ENCODE measurements at places on chromosomes 1 and 21.

DNA sequence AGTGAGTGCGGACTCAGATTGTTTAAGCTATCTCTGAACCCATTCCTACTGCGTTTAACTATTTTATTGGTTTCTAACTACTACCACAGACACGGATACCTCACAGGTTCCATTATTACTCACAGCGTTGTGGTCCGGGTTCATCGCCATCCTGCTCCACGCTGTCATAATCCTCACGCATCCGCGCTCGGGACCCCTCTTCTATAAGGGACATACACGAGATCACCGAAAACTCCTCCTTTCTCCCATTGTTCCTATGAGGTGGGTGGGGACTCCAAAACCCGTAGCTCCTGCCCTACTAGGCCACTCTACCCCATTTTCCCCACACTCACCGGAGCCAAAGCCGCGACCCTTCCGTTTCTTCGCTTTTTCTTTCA, 610 bp downstream of the RBM8A start:
- DNase-seq, result no peak

DNA sequence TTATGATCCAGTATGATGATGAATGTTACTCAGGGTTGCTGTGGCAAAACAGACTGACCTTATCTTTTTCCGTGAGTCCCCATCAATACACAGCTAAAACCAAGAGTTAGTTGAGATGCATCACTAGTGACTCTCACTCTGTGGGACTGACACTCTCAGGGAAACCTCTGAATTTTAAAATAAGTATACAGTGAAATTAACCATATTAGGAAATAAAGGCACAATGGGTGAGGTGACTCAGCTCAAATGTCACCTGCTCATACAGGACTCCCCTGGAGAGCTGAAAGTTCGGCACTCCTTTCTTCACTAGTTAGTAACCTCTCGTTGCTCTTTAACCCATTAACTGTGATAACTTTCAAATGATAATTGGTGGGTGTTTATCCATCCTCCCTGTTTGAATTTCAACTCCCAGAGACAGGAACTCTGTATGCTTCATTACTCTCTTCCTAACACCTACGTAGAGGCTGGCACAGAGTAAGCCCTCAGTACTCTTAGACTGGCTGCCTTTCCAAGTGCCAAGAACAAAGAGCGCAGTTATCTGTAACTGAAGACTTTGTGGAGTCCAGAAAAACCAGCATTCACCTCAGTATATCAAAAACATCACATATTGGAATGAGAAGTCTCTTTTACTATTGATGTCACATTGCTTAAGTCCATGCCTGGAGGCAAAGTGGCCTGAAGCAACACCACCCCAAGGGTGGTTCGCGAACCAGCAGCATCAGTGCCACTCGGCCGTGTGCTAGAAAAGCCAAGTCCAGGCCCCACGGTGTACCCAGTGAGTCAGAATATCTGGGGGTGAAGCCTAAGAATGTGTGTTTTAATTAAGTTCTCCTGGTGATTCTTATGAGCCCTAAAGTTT, 91.1 kb downstream of the NIBAN1 start:
- DNase-seq, result no peak

GRCh38 chr1:176976225-176976624, 188.3 kb downstream of the ASTN1 start:
- no peak for DNase-seq

DNA sequence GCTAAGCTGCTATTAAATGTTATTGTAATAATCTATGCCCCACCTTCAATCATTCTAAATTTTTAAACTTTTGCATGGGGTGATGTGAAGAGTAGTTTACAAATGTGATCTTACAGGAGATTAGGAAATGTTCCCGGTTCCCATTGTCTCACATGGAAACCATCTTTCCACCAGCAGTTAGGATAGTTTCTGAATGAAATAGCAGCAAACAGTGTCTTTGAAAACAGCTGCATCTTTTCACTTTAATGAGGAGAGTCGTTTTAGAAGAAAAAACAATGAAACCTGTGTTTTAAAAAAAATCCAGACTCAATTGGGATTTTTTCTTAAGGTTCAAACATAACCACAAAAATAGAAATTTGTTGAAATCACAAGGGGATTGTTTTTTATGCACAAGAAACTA, 134.2 kb downstream of the TLR5 start:
- no peak for DNase-seq

DNA sequence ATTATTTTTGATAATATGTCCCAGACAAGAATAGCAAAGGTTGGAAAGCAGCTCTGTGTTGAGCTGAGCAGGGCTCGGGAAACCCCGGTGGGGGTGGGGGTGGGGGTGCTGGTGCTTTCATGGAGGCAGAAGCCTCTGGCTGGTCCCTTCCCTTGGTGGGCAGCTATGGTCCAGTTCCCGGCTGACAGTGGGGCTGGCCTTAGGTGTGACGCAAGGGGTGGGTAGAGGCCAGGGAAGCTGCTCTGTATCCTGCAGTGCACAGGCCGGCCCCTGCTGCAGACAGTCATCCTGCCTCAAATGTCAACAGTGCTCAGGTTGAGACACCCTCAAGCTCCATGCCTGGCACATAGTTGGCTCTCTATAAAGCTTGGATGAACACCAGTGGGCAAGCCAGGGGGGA, 8.9 kb downstream of the ACTL8 start:
- no peak for DNase-seq

- no peak for DNase-seq
Observed at GRCh38 chr1:41738475-41738874, 180.2 kb downstream of the HIVEP3 start.

DNA sequence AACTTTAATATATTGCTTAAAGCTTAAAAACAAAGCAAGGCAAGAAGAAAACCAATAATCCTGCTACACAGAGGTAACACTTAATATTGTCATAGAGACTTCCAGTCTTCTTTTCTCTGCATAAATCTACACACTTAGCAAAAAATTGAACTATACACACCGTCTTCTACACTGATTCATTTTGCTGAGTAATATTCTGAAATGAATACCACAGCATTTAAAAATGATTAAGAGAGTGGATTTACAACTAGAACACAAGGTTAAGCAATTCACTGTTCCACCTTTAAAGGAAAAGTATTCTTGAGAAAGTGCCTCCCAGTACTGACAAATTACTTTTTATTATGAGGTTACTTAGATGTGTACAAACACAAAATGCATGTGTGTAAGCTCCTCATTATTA, 22.2 kb upstream of the ITPKB start:
- DNase-seq, result no peak

DNA sequence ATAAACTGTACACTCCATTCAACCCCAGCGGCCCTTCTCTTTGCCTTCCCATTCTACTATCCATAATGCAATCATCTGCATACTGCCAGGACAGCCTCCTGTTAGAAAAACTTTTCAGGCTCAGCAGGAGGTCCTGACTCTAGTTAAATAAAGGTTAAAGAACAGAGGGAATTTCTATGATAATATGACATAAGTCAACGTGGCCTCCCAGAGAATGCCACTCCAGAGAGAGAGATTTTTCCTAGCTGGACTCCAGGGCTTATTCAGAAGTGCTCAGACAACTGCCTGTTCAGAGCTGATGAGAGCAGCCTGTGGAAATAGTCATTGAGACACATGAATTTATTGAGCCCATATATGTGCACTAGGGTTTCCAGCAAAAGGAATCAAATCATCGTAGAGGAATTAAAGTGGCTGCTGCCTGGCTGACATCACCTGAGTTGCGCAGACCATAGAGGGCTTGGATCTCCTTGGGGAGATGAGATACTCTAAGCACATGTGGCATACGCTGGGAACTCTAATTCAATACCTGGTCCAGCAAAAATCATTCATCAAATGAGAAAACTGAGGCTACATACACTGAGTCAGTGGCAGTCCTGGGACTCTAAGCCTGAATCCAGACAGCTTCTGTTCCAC, 736.2 kb downstream of the PTPRU start:
- no peak for DNase-seq

DNA sequence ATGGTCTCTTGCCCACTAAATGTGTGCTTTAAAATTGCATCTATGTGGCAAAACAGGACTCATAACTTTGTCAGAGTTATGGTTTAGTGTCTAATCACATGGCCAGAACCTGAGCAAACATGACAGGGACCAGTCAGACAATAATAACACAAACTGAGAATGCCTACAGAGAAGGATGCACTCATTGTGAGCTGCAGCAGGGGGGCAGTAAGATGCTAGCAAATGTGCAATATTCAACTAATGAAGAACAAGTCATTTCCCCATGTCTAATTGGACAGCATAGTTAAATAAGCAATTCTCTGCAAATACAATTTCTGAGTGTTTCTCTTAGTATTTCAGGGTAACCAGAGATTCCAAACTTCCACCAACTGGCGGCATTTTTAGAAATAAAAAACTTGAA, 30.8 kb downstream of the SPAG17 start:
- no peak for DNase-seq

DNA sequence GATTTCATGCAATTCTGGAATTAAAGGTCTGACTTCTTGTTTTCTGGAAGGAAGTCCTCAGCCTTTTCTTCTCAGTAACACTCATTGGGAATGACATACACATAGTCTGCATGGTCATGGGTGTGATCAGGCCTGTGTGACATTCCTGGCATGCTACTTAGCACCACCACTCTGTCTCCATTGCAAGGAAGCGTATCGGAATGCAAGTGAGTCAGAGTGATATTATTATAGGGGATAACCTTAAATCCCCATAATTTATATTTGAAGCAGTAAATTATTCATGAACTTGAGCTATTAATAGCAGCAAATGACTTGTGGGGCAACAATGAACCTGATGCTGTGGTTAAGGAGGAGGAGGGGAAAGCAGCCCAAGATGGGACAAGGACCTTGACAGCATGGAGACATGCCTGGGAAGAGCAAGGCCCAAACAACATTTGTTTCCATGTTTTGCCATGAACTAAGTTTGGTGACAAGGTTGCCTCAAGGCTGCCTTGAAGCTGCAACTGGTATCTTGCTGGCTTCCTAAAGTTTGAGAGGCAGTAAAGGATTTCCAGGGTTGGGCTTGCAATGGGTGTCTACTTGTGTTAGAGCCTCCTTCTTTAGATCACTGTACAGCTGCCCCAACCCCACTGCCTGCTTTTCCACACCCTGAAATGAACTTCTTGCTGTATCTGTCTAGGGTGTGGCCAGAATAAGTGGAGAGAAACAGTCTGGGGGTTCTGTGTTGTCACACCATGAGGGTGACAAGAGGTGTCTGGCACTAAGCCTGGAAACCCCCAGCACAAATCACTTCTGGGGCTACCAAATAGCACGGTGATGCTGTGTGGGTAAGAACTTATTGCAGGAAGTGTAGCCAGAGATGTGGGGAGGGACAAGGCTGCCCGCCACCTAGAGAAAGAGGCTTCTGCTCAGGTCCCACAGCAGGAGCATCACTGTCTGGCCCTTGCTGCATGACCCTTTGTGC, 4.6 kb downstream of the MAB21L3 start:
- no peak for DNase-seq

- no peak for DNase-seq
Observed at GRCh38 chr1:70455291-70455690, 44.2 kb downstream of the CTH start.

DNA sequence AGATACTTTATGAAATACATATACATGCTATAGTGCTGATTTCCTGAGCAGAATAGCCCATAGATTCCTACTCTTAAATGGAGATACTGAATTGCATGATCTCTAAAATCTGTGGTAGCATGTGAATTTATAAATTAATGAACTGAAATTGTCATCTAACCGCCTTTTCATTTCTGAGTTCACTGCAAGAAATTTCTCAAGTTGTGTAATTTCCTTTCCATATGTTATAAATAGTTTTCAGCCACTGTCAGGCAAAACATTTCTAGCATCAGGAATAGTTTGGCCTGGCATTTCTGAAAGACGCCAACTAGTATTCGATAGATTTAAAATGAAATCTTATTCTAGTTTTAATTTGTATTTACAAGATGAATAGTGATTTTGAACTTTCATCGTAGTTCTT, 310.1 kb downstream of the USH2A start:
- DNase-seq, result no peak

DNA sequence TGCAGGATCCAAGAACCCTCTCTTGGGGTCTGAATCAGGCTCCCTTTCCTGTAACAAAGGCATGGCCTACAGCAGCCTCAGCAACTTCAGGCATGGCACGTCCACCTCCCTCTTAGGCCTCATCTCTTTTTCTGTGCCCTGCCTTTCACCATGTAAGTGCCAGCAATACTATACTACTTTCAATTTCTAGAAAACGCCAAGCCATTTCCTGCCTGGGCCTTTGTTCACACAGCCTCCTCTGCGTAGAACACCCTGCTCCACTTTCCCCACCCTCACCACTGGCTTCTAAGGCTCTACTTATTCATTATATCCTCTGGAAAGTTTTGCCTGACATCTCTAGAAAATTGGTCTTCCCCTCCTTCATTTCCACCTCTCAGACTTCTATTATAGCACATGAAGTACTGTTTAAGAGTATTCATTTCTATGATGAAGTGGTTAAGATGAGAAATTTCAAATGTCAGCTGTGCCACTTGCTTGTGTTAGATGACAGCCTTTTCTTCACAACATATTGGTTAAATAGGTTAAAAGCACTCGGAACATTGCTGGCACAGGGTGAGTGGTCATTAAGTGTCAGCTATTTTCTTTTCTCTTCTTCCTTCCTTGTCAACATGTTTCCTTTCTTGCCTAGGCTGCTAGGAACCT, 41.6 kb upstream of the VWA5B1 start:
- no peak for DNase-seq
